ENCODE measurements at places on chromosomes 1 and 21. TPM values are rescaled to one million over a fixed set of nuclear protein-coding genes. Genes with fewer than 3 reads are reported as not detected.

DNA sequence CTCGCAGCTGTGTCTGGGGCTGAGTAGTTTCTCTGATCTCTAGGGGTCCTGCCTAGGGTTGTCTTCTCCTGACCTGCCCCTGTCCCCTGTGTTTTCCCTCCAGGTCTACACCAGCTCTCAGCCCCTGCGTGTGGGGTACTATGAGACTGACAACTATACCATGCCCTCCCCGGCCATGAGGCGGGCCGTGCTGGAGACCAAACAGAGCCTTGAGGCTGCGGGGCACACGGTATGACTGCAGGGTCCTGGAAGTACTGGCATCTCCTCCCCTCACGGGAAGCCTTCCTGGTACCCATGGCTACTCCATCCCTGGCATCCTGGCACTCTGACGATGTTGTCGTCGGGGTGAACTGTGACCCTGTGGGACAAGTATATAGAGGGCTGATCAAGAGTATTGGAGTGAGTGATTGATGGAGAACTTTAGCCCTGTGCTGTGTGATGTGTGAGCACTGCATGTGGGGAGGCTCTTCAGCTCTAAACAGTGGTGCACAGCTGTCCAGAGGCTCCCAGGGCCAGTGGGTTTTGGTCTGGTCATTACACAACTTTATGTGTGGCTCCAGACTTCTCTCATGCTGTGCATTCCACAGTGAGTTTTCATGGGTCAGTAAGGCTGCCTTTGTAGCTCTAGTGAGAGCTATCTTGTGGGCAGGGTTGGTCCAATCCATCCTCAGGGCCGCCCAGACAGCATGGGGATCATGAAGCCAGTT, 14.4 kb downstream of the FAAH start:
- no peak overlapping the region for H3K27ac ChIP-seq
- no peak overlapping the region for H3K4me3 ChIP-seq
- no peaks in the 10 kb centered on the region for H3K27me3 ChIP-seq
- H3K4me1 ChIP-seq, result peaks cover 6% of the 10 kb centered on the region
- H3K36me3 ChIP-seq, result peaks cover 16% of the 10 kb centered on the region
- DNase-seq, result no peak

DNA sequence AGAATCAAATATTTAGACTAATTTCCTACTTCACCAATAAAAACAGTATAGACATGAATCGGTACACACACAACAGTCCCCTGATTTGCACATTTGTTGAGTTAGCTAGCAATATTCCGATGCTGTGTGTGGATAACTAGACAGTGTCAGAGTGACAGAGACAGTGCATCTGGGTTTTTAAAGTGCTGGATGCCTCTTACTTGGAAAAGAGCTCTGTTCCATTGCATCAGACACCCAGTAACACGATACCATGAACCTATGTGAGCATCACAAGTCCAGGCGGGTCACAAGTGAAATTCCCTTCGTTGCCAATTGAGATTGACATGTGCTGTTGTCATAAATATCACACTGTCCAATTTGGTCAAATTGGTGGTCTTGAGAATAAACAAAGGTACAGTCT, 82.0 kb upstream of the ESRRG start:
- H3K36me3 ChIP-seq, result no peaks in the 10 kb centered on the region
- H3K4me1 ChIP-seq, result no peaks in the 10 kb centered on the region
- no peak overlapping the region for H3K27ac ChIP-seq
- H3K27me3 ChIP-seq, result no peaks in the 10 kb centered on the region
- DNase-seq, result no peak
- no peak overlapping the region for H3K4me3 ChIP-seq

DNA sequence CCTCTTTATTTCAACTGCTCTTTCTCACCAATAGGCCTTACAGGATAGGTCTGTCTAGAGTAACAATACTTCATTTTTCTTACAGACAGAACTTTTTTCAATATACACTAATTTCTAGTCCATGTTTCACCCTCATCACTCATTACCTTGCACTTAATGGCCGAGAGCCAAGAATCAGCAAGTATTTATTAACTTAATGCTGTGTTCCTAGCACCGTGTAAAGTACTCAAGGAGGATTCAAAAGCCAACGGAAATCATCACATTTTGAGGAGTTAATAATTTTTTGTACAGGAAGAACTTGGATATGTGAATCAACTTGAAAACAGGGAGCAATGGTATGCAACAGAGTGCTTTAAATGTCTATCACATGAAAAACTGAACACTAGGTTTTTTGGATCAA, 102.0 kb downstream of the PTPN14 start:
- no peak overlapping the region for H3K4me3 ChIP-seq
- no peaks in the 10 kb centered on the region for H3K36me3 ChIP-seq
- DNase-seq, result no peak
- H3K4me1 ChIP-seq, result no peaks in the 10 kb centered on the region
- H3K27me3 ChIP-seq, result no peaks in the 10 kb centered on the region

DNA sequence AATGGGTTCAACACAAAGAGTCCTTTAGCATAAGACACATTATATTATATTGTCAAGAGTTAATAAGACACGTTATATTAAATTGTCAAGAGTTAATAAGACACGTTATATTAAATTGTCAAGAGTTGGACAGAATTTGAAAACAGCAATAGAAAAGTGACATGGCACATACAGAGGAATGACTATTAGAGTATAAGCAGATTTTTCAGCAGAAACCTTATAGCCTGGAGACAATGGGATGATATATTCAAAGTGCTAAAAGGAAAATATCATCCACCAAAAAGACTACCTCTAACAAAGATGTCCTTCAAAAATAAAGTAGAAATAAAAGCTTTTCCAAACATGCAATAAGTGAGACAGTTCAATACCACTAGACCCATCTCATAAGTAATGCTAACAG, 36.0 kb upstream of the HSPA13 start:
- H3K4me1 ChIP-seq, result no peaks in the 10 kb centered on the region
- H3K27ac ChIP-seq, result no peak overlapping the region
- no peaks in the 10 kb centered on the region for H3K27me3 ChIP-seq
- H3K4me3 ChIP-seq, result no peak overlapping the region
- no peaks in the 10 kb centered on the region for H3K36me3 ChIP-seq

- no peak overlapping the region for H3K27ac ChIP-seq
- no peak for DNase-seq
- no peaks in the 10 kb centered on the region for H3K36me3 ChIP-seq
- no peaks in the 10 kb centered on the region for H3K27me3 ChIP-seq
Observed at GRCh38 chr21:44414291-44415072, 40.8 kb upstream of the LRRC3 start.

MFSD2A gene
- total RNA-seq, result 63.9 TPM

DNA sequence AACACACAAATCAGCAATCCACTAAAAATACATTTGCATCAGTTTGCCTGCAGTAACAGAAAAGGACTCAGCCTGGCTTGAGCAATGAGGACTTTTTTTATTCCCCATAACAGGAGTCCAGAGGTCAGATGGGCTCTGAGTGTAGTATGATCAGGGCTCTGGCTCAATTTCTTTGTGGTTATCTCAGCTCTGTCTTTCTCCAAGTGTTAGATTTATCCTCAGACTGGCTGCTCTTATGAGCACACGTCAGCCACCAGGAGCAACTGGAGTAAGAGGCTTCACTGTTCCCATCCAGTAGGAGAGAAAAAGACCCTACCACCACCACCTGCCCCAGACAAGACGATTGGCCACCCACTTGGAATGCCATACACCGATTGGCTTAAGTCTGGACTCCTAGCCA, 36.2 kb upstream of the KLHDC7A start:
- no peaks in the 10 kb centered on the region for H3K4me1 ChIP-seq
- H3K27ac ChIP-seq, result no peak overlapping the region

ANKRD65 gene
- 23.0 TPM for total RNA-seq

SPATA1 gene
- not detected for total RNA-seq

GRCh38 chr1:245810181-245810769, 655.5 kb downstream of the KIF26B start:
- H3K27me3 ChIP-seq, result no peaks in the 10 kb centered on the region
- H3K4me1 ChIP-seq, result no peaks in the 10 kb centered on the region
- no peak for DNase-seq

GRCh38 chr1:172391976-172392375, 28.5 kb upstream of the C1orf105 start:
- H3K36me3 ChIP-seq, result no peaks in the 10 kb centered on the region
- no peak for DNase-seq
- H3K27me3 ChIP-seq, result no peaks in the 10 kb centered on the region
- H3K4me3 ChIP-seq, result no peak overlapping the region
- H3K4me1 ChIP-seq, result peaks cover 19% of the 10 kb centered on the region

DNA sequence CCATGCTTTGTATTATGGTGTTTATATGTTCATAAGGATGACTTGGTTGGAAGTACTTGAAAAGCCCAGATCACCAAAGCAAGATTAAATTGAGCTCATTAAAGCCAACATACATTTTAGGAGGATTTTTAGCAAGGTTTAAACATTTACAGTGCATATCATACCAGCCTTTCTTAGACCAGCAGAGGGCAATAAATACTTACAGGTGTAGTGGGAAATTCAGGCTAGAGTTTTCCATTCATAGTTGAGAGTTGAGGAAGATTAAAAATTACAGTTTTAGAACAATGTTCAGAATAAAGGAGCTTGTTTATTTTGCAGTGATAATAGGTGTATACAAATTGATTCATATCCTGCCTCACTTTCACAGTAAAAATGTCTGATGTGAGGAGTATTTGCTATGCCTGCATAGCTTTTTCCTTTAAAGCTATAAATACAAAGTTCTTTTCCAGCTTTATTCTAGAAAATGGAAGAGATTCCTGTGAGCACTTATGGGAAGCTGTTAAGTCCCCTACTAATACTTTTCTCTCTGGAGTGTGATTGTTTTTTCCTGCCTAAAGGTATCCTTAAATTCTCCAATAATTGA, 35.3 kb downstream of the DTL start:
- H3K36me3 ChIP-seq, result no peaks in the 10 kb centered on the region
- no peaks in the 10 kb centered on the region for H3K27me3 ChIP-seq
- H3K4me1 ChIP-seq, result no peaks in the 10 kb centered on the region
- no peak overlapping the region for H3K4me3 ChIP-seq

GBP1 gene
- total RNA-seq, result 46.5 TPM

KIAA0040 gene
- 52.0 TPM for total RNA-seq

- H3K4me3 ChIP-seq, result no peak overlapping the region
- H3K36me3 ChIP-seq, result no peaks in the 10 kb centered on the region
- H3K4me1 ChIP-seq, result no peaks in the 10 kb centered on the region
- H3K27me3 ChIP-seq, result no peaks in the 10 kb centered on the region
Observed at GRCh38 chr21:20720623-20721022, 277.6 kb upstream of the NCAM2 start.

SERPINC1 gene
- total RNA-seq, result not detected

DNA sequence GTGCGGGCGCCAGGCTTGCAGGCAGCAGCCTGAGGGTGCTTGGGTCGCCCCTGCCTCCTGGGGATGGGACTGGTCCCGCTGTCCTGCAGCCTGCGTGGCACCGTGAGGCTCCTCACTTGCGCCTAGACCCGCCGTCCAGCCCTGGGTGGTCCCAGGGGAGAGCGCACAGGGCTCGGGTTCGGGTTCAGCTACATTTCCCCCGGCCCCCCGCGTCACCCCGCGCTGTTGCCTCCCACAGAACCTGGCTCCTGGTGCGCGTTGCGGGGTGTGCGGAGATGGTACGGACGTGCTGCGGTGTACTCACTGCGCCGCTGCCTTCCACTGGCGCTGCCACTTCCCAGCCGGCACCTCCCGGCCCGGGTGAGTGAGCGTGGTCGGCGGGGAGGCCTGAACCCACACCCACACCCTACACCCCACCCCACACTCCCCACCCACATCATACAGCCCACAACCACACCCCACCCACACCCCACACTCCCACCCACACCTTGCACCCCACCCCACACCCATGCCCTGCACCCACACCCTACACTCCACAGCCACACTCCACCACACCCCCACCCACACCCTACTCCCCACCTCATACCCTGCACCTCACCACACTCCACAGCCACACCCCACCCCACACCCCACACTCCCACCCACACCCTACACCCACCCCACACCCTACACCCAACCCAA, 6.2 kb upstream of the PFKL start:
- H3K27me3 ChIP-seq, result no peaks in the 10 kb centered on the region
- H3K4me3 ChIP-seq, result no peak overlapping the region
- DNase-seq, result no peak
- no peak overlapping the region for H3K27ac ChIP-seq
- peaks cover 8% of the 10 kb centered on the region for H3K4me1 ChIP-seq

RBP7 gene
- not detected for total RNA-seq

PROK1 gene
- total RNA-seq, result not detected

DNA sequence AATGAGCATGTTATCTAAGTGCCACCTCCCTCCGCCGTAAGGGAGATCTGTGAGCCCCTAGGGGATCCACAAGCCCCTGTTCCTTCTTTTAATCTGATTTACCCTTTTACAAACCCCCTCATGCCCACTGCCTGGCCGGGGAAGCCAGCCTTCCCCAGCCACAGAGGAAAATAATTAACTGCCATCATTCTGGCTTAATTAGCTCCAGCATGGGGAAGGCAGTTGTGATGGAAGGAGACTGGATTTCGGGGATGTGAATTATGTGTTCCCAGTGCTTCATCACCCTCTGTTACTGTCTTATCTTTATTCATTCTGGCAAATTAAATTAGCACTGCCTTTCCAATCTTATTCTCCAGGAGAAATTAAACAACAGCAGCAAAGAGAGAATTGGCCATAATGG, 135.8 kb downstream of the PTPRU start:
- H3K4me1 ChIP-seq, result no peaks in the 10 kb centered on the region
- H3K4me3 ChIP-seq, result no peak overlapping the region
- no peaks in the 10 kb centered on the region for H3K36me3 ChIP-seq
- H3K27me3 ChIP-seq, result no peaks in the 10 kb centered on the region
- no peak overlapping the region for H3K27ac ChIP-seq

GRCh38 chr1:229557200-229557850, 1.2 kb downstream of the ABCB10 start:
- H3K4me3 ChIP-seq, result peak overlapping the region; percentile 91
- no peaks in the 10 kb centered on the region for H3K27me3 ChIP-seq
- H3K27ac ChIP-seq, result peak overlapping the region; percentile 85
- no peaks in the 10 kb centered on the region for H3K36me3 ChIP-seq

DNA sequence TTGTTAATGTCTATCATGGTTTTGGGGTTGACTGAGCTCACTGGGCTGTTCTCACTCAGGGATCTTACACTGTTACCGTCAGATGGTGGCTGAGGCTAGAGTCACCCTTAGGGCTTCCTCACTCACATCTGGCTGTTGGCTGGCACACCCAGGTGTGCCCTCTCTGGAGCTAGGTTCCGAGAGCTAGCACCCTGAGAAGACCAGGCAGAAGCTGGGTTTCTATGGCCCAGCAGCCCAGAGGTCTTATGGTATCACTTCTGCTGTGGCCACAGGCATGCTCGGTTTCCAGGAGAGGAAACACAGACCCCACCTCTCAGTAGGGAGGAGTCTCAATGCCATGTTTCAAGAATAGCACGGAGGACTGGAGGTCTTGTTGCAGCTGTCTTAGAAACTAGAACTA, 20.7 kb upstream of the KIF1B start:
- no peaks in the 10 kb centered on the region for H3K4me1 ChIP-seq
- no peaks in the 10 kb centered on the region for H3K36me3 ChIP-seq
- no peaks in the 10 kb centered on the region for H3K27me3 ChIP-seq
- no peak overlapping the region for H3K4me3 ChIP-seq

Measured in upper lobe of left lung (tissue), 6 donors.